GM23248 (cell line): ENCODE measurements at places on chromosomes 7 and 10. TPM values are rescaled to one million over a fixed set of nuclear protein-coding genes. Genes with fewer than 3 reads are reported as not detected.

- no peak for DNase-seq
Measured at GRCh38 chr7:104825099-104825498, 188.9 kb upstream of the KMT2E start.

- no peak for DNase-seq
Measured at GRCh38 chr10:66277481-66277880, 648.4 kb upstream of the LRRTM3 start.

- DNase-seq: peak; percentile 69
Measured at GRCh38 chr10:74194545-74194944, 43.5 kb downstream of the ADK start.

GRCh38 chr7:155676052-155676451, 31.6 kb downstream of the RBM33 start:
- DNase-seq: no peak

DNA sequence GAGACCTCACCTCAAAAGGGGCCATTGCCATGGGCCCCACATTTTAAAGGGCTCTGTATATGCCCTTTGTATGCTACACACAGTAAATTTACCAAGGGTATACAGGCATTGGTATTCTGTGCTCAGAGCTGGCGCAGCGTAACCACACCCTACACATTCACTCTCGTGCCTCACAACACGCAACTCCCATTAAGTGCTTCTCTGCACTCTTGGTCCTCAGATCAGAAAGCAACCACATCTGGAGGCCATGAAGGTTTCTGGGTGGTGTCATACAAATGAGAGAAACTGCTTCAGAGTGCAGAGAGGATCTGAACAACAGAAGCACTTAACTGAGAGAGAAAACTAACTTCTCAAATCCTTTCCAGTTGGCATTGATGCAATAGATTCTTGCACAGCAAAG, 9.4 kb upstream of the CACUL1 start:
- DNase-seq: peak; percentile 15

GRCh38 chr7:25318047-25318446, 89.8 kb upstream of the NPVF start:
- no peak for DNase-seq

DNA sequence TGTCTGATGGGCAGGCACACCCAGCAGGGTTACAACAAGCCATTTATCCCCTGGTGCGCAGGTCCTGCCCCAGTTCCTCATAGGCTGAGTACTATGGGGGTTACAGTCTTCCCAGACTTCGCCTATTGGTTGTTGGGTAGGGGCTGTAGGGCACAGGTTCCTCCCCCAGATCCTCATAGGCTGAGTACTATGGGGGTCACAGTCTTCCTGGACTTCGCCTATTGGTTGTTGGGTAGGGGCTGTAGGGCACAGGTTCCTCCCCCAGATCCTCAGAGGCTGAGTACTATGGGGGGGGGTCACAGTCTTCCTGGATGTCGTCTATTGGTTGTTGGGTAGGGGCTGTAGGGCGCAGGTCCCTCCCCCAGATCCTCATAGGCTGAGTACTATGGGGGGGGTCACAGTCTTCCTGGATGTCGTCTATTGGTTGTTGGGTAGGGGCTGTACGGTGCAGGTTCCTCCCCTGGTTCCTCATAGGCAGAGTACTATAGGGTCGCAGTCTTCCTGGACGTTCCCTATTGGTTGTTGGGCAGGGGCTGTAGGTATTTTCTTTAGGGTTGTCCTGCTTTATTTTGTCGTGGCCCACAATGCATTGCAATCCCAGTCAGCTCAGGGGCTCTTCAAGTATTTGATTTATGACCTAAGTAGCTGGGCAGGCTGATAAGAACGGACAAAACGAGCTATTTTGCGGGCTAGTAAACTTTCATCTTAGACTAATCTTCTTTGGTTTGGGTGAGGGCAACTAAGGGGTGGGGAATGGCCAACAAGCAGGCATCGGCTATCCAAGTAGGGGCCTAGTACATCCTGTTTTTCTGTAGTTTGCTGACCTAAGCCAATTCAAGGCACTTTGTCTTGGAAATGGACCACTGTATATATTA, 3.4 kb downstream of the LRRC27 start:
- DNase-seq: no peak

- no peak for DNase-seq
Measured at GRCh38 chr10:119625570-119626280, 25.5 kb upstream of the BAG3 start.

DNA sequence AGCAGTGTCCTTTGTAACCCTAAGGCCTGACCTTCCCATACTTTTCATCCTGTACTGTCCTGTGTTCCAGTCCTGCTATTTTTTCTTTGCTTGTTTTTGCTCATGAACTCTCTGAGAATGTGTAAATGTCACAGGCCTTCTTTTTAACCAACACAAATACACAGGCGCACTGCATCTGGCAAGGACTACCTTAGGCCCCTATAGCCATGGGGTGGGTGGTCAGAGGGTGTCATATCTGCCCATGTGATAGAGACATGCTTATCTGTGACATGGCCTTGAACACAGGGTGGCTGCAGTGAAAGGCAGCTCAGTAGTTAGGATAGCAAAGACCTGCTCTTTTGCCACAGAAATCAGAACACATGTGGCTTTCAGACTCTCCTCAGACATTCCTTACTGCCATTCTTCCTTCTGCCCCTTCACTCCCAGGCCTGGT, 3.9 kb upstream of the MBL2 start:
- no peak for DNase-seq

DNA sequence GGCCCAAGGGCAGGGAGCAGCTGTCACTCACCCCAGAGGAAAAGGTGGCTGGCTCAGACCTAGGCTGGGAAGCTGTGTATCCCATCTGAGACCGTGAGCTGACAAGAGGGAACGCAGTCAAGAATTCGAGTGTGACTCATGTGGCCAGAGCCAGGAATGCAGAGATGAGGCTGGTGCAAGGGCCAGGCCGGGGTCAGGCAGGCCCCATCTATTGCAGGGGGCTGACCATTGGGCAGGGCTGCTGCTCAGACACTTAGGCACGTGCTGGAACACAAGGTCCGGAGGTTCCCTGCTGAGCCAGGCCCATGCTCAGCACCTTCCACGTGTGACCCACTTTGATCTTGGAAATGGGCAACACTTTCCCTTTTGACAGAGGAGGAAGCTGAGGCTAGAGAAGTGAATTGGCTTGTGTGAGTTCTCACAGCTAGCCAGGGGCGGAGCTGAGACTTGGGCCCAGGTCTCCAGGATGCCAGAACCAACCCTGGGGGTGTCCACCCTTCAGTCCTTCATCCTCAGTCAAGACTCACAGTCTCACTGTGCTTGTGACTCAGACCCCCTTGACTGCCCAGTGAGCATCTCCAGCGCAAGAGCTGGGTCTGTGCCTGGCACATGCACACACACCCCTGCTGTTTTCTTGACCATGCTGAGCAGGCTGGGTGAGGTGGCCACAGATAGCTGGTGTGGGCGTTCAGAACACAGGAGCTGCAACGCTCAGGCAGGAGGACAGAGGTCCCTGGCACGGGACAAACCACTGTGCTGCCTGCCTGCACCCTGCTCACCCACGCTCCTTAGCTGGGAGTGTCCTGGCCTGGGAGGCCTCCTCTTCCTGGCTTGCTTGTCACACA, 47.6 kb upstream of the PPIF start:
- peak; percentile 97 for DNase-seq

GRCh38 chr10:34570887-34571286, 244.2 kb downstream of the PARD3 start:
- no peak for DNase-seq

DNA sequence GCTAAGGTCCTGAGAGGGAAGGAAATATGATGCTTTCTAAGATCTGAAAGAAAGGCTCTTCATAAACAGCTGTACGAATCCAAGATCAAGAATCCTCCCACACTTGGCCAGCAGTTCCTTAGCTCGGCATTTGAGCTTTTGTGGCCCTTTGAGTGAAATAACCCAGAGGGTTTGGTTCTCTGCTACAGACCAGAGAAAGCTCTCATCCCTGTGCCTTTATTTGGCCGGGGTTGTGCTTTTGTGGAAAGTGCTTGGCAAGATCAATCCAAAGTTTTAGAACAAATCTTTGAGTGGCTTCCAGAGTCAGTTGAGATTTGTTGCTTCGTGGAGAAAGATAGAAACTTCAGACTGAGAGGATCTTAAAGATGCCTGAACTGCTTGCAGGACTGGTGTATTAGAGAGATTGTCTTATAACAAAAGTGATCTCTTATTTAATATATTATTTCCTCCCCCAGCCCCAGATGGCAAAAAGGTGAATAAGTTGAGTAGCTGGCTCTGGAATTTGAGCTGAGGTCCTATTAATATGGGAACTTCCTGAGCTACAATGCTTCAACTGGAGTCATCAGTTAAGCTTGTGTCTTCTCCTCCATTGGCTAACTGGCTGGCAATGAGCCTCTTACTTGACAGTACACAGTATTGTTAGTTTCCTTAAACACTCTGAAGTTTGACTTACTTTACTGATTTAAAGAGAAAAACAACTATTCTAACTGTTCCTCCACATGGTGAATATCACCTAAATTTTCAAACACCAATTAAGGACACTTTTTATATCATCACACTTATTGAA, 687.3 kb downstream of the MAGI2 start:
- DNase-seq: peak; percentile 52

DNA sequence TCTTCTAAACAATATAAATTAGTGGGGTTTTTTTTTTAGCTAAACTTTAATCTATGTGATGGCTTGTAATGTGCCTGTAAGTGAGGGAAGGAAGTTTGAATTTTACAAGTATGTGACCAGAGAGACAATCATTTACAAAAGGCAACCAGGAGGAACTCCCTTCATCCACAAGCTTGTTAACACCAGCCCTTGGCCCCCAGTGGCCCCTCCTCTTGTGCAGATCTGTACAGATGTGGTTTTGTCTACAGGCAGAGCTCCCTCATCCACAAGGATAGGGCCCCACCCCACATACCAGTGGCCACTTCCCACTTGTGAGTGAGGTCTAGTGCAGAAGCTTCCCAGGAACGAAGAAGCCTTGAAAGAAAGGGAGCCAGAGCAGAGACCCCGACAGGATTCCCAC, 234.1 kb upstream of the KMT2E start:
- no peak for DNase-seq

DNA sequence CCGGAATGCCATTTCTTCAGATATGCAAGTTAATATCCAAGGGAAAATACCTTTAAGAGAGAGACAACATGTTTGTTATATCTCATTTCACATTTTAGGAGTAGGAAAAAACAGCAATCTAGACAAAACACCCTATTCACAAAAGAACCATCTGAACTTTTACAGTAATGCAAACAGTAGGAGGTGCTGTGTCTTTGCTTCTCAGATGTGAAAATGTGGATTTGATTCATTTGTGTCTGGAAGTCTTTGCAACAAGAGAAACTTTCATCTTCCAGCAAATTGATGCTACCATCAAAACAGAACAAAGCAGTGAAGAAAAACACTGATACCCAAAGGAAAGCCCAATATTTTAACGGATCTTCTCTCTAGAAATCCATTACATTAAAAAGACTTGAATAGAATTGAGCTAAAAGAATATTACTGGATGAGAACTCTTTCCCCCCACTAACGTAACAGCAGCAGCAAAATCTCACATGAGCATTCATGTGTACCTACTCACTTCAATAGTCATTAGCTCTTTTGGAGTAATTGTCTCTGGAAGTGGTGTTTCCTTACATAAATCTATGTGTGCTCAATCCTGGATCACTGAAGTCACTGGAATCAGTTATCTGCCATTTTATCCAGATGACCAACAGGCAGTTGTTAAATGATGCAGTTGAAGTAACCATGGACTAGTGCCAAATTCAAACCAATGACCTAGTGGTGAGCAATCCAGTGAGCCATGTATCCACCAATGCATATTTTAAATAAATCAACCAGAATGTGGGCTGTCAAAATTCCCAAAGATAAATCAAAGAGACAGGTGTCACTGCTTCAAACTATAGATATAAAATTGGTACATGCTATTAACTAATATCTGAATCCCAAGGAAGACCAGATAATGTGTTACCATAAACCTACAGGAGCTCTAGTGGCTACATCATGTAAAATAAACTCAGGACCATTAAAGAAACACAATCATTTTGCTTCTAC, 1.8 kb downstream of the SEMA3C start:
- peak; percentile 82 for DNase-seq

DNA sequence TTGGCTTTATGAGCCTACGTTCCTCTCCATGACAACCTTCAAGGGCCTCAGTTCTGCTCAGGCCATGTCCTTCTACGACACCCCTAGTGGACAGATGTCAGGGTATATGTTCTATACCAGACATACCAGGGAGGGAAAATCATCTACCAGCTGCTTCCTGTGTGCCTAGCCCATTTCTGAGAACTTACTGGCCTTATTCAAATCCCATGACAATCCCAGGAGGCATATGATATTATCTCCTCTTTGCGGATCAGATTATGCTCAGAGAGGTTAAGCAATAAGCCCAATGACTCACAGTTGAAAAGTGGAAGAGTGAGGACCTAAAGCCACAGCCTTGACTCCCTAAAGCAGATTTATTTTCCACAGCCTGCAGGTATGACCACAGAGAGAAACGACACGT, 139.3 kb downstream of the GLI3 start:
- DNase-seq: peak; percentile 88

DNA sequence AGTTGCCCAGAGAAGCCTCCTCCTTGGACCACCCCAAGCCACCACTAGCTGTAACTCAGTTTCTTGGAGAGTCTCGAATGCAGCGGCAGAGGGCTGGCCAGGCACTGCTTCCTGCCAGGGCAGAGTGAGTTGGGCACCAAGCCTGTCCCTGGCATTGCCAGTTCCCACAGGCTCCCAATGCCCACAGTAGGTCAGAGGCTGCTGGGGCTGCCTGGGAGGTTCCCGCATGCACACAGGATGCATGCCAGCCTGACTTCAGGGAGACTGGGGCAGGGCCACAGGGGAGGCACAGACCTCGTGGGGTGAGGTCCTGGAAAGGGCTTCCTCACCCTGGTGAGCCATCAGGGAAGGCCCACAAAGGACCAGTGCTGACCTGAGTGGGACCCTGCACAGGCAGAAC, 152.8 kb downstream of the ZNF248 start:
- DNase-seq: no peak

DNA sequence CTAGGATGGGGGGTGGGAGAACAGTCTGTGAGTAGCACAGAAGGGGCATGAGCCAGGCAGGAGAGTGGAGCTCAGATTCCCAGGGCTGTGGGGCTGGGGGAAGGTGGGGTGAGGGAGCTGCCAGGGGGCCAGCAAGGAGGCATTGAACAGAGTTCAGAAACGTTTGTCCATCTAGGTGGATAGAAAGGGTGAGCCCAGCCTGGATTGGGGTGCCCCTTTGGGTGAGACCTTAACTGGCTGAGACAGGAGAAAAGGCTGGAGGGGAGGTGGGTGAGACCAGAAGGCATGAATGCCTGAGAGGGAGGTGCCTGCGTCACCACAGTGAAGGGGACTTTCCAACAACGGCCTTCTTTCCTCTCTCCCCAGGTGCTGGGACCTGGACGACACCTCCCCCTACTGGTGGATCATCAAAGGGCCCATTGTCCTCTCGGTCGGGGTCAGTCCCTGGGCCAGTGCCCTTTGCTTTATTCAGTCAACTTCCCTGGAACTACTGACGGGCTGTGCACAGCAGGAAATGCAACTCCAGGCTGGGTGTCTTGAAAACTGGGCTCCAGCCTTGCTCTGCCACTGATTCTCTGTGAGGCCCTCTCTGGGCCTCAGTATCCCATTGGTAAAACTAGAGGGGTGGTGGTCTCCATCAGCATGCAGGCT, 11.0 kb downstream of the GHRHR start:
- DNase-seq: peak; percentile 56

GRCh38 chr7:45155941-45156340, 1.6 kb upstream of the RAMP3 start:
- DNase-seq: no peak

The LYZL2 gene
- not detected in 2 replicates for total RNA-seq

The TRPV5 gene
- total RNA-seq: not detected in 2 replicates

The C10orf53 gene
- total RNA-seq: not detected in 2 replicates

The PDE1C gene
- 33.8 and 43.1 TPM in 2 replicates for total RNA-seq

The TDRD1 gene
- not detected in 2 replicates for total RNA-seq

The CREB5 gene
- total RNA-seq: 13.6 and 14.8 TPM in 2 replicates

The GRM3 gene
- total RNA-seq: not detected in 2 replicates

The PDIA4 gene
- 191 and 196 TPM in 2 replicates for total RNA-seq

The PLCE1 gene
- total RNA-seq: 2.9 and 6.2 TPM in 2 replicates

The GDF10 gene
- total RNA-seq: 0.22 TPM in 1 of 2 replicates, not detected in the other

The SMIM30 gene
- 60.3 and 63.9 TPM in 2 replicates for total RNA-seq
